ENCODE measurements at places on chromosomes 6 and 20. TPM values are rescaled to one million over a fixed set of nuclear protein-coding genes. Genes with fewer than 3 reads are reported as not detected.

Gene MAP3K4
- 12.8 TPM for polyA plus RNA-seq

Gene TAP2
- polyA plus RNA-seq = 10.1 TPM

Gene IMPG1
- polyA plus RNA-seq = 0.08 TPM

Gene C4A
- polyA plus RNA-seq = 25.3 TPM

Gene TCP11
- polyA plus RNA-seq = 1.4 TPM

Gene EYA4
- 13.5 TPM for polyA plus RNA-seq

Gene YIPF3
- 279 TPM for polyA plus RNA-seq

Gene GNL1
- polyA plus RNA-seq = 167 TPM

Gene MANEA
- 4.3 TPM for polyA plus RNA-seq

- peak; percentile 66 for DNase-seq
Measured at GRCh38 chr6:28589957-28590349, 64.3 kb downstream of the GPX5 start.

DNA sequence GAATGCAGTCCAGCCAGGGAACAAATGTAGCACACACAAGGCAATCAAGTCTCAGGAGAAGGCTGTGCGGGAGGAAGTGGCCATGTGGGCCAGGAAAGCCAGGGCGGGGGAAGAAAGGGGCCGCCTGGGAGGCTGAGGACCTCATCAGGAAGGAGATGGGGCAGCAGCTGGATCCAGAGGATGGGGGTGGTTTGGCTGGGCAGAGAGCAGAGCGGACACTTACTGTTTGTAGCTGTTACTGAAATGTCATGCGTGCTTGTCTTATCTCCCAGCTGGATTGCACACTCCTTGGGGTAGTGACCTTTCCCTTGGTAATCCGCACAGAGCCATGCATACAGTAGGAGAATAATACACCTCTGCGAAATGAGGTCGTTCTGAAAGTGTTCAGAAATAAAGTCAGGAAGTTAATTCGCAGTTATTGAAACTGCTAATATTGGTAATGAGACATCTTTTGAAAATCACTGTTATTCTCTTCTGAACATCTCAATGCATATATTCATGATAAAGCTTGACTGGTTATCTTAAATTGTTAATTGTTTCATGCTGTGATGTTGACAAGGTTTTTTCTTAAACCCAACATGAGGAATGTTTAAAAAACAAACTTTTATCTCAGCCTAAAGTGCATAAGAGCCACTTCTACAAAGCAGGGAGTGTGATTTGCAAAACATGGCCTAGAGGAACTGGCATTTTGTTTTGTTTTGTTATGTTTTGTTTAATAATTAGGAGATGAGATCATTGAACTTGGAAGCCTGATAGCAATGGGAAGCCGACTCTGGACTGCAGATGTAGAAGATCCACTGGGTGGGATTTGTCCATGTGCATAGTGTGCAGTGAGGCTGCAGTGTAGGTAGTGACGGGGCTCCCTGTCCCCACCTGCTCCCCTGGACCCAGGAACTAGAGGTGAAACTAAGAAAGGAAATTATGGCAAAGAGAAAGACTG, 18.0 kb upstream of the MAP3K4 start:
- no peak for DNase-seq

GRCh38 chr6:11410539-11411307, 126.8 kb upstream of the TMEM170B start:
- DNase-seq = no peak

DNA sequence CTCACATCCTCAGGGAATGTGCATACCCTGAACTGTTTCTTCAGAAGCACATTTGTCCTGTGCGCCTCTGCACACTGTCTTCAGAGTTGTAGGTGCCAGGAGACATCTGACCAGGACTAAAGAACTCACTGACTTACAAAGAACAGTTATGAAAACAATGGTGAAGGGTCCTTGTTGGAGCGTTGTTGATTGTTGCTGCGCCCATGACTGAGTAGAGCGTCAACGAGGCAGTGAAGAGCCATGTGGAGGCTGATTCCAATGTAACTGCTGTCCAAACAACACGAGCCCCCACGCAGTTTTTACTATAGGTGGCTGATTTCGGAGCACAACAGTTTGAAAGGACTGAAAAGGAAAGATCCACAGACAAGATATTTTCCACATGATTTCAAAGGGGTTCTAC, 380.3 kb downstream of the CDH26 start:
- DNase-seq = no peak

- DNase-seq = no peak
Measured at GRCh38 chr6:2734488-2735166, 16.1 kb downstream of the MYLK4 start.

- DNase-seq = no peak
Measured at GRCh38 chr20:49526056-49526455, 41.9 kb downstream of the PTGIS start.

DNA sequence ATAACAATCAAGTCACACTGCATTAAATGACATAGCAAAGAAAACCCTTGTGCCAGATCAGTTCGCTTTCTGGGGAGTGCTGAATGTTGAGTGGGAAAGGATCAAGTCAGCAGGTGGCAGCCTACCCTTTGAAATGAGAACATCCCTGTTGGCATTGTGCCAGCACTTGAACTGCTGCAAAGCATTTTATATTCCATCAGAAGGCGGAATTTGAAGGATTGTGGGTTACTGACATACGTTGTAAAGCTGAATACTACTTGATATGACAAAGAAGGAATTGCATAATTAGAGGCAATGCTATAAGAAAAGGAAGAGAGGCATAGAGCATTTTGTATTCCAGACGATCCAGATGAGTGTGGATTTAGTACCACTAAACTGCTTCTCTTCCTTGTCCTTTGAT, 26.5 kb downstream of the BCKDHB start:
- DNase-seq = peak; percentile 92

- DNase-seq = no peak
Measured at GRCh38 chr20:33606118-33606771, 55.9 kb upstream of the C20orf144 start.

- DNase-seq = no peak
Measured at GRCh38 chr20:62778601-62779416, 17.5 kb upstream of the MRGBP start.

DNA sequence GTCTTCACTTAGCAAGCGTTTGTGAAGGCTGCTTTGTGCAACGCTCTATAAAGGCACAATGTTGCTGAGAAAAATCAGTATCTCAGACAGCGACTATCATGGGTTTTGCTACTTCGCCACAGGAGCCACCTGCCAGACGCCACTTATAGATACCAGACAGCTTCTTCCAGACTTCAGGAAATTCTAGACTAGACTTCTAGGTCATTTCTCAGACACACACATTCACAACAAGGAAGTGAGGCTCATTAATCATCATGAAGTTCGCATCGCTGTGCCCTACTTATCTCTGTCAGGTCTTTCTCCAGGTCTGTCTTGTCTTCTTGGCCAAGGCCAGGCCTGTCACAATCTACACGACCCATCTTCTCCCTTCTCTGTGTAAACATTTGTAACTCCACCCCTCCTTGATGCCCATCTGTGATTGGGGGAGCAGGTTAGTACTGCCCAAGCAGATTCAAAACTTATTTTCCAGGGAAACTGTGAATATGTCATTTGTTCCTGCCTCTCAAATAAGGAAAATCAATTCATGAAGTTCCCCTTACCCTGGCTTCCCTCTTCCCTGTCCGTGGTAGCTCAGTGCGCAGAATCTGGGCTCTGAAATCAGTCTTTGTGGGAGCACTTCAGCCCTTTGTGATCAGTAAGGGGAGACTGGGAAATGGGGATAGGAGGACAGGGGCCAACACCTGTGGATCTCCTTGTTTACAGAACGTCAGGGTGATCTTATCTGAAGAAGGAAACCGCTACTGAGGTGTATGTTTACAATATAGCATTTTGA, 115.5 kb downstream of the TNFAIP3 start:
- no peak for DNase-seq

GRCh38 chr6:126620719-126621118, 280.8 kb downstream of the CENPW start:
- DNase-seq = no peak

GRCh38 chr6:170358496-170358895, 51.9 kb downstream of the FAM120B start:
- peak; percentile 13 for DNase-seq

DNA sequence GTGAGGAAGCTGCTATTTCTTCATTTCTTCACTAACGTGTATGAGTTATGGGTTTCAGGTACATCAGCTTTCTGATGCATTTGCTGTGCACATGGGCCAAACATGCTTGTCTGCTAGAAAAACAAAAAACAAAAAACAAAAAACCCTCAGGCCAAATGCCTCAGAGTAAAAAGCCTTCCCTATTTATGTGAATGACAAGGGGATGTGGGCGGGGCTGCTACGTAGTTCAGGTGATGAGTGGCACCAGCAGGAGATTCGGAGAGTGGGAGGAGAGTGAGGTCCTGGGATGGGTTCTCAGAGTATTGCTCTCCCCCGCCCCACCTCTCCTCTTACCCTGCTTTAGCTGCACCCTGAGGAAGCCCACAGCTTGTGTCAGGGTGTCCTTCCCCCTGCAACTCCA, 596.8 kb upstream of the JAG1 start:
- no peak for DNase-seq

GRCh38 chr6:170151321-170151771, 139.5 kb downstream of the DLL1 start:
- peak; percentile 13 for DNase-seq

- DNase-seq = no peak
Measured at GRCh38 chr20:9021216-9021615, 47.7 kb upstream of the PLCB4 start.

DNA sequence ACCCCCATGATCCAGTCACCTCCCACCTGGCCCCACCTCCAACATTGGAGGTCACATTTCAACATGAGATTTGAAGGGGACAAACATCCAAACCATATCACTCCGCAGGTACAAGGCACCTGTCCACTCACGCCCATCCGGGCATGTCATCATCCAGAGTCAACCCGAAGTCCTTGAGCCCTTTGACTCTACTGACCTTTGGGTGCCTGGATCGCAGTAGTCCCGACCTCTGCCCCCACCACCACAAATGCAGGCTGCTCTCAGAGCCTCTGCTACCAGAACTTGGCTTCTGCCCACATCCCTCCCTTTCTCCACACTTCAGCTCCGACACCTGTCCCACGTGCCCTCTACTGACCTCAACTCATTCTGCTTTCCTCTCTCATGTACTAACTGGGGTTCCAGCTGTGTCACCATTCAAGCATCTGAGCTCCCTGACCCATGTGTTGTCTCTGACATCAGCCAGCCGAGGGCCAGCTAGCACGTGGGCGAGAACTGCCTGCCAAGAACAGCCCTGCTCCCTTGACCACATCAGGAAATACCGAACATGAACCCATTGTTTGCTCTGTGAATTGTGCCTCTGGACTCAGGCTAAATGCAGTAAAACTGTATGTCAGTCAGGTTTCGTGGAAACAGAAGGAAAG, 498.3 kb upstream of the SULF2 start:
- no peak for DNase-seq

DNA sequence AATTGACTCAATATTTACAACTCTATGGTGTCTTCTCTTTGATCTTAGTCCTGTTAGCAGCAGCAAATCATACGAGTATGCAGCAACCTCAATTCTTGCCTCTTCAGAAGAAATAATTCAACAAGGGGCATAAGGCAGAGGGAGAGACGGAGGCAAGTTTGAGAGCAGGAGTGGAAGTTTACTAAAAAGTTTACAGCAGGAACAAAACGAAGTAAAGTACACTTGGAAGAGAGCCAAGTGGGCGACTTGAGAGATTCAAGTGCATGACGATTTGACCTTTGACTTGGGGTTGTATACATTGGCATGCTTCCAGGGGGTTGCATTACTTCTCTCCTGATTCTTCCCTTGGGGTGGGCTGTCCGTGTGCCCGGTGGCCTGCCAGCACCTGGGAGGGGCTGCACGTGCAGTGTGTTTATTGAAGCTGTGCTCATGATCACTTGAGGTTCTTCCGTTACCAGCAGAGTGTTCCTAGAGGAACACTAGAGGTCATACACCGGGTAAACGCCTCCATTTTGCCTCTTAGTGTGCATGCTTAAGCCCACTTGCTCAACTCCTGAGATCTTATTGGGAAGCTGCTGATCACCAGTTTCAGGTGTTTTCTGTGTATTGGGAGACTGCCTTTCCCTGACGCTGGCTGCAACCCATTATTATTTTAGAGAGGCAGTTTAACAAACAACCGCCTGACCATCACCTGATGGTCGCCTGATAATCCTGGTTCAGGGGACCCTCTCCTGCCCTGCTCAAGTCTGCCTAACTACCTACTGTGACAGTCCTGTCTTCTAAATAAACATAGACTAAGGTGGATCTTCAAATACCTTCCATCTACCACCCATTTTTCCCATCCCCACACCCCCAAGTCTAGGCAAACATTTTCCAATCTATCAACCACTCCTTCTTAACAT, 172.4 kb upstream of the MYLIP start:
- no peak for DNase-seq

DNA sequence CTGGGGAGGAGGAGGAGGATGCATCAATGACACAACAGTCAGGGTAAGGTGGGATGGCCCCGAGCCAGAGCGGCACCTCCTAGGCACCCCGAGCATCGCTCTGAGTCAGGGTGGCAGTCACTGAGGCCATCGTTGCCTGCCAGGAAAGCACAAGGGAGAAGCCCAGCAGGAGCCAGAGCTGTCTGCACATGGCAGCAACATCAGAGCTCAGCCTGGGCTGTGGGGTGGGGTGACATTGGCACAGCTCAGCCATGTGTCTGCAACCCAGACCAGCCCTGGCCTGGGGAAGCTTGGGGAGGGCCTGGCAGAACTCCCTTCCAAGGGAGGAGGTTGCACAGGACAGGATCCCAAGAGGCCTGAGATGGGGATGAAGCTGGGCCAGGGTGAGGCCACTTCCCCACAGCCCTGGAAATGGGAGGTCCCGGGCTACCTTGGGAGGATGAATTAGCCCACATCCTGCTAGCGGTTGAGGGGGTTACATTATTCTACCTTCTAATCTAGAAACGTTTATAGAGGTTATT, 255.6 kb downstream of the MAFB start:
- DNase-seq = no peak

- DNase-seq = peak; percentile 59
Measured at GRCh38 chr6:63923139-63923739, 287.6 kb downstream of the PHF3 start.

DNA sequence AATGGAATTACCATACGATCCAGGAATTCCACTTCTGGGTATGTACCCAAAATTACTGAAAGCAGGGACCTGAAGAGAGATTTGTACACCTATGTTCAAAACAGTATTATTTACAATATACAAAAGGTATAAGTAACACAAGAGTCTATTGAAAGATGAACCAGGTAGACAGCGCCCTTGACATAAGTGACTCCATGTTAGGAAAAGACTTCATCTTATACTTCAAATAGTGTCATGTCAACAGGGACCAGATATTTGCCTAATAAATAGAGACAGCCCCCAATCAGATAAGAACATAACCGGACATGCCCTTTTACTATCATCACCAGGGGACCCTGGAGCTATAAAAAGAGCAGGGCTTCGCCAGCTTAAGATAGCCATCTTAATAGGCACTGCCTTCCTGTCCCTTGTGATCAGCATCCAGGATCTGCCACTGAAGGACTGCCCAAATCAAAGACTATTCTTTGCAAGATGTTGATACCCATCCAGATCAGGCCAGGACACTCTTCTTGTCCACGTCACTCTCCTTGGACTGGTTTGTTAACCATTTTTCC, 309.0 kb upstream of the SULF2 start:
- no peak for DNase-seq

Measured in brain (organoid and tissue), 16 donors.